Heart right ventricle (tissue), 16 donors: ENCODE measurements at places on chromosomes 7 and 10. TPM values are rescaled to one million over a fixed set of nuclear protein-coding genes. Genes with fewer than 3 reads are reported as not detected.
A peak's percentile ranks its signal among the peaks of the same experiment; 100 is the strongest.

- H3K36me3 ChIP-seq: no peaks in the 10 kb centered on the region
- H3K27ac ChIP-seq: no peak overlapping the region
- H3K4me1 ChIP-seq: no peaks in the 10 kb centered on the region
- no peaks in the 10 kb centered on the region for H3K27me3 ChIP-seq
These were observed 73.0 kb upstream of the LRRTM3 start for GRCh38 chr10:66852811-66853210.

GRCh38 chr7:155530601-155531000 lies 15.8 kb downstream of the CNPY1 start:
- H3K4me1 ChIP-seq: peaks cover 13% of the 10 kb centered on the region
- H3K4me3 ChIP-seq: no peak overlapping the region
- H3K36me3 ChIP-seq: no peaks in the 10 kb centered on the region
- peaks cover 92% of the 10 kb centered on the region for H3K27me3 ChIP-seq
- DNase-seq: no peak
- no peak overlapping the region for H3K27ac ChIP-seq

DNA sequence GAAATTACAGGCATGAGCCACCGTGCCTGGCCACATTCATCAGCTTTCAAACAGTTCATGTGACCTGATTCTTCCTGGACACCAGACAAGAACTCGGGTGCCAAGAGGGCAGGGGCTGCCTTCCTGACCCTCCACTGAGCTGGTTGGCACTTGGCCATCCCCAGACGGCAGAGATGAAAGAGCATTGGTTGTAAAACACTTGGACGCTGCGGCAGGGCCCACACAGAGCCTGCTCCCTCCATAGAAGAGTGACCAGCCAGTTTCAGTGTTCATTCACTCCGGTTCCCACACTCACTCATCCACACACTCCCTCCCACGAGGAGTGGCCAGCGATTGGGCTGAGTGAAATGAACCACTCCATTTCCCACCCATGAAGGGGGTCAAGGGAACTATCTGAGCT lies 112.3 kb downstream of the ITGB8 start:
- no peaks in the 10 kb centered on the region for H3K4me1 ChIP-seq
- no peak for DNase-seq
- no peak overlapping the region for H3K27ac ChIP-seq
- H3K36me3 ChIP-seq: no peaks in the 10 kb centered on the region
- no peak overlapping the region for H3K4me3 ChIP-seq

DNA sequence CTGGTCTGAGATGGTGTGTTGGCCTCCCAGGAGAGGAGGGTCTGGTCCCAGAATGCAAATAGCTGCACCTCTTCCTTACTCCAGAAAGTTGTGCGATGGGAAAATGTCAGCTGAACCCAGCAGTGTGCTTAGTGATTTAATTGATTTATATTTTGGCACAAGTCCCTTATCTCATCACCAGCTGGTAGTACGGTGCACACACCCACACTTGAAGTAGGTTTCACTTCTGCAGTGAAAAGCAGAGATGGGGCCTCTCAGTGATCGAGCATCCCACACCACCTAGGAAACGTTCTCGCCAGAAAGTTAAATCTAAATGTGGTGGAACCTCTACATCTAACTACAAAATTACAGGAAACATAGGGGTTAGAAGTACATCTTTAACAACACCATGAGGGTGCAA lies 80.4 kb downstream of the UBE3C start:
- no peaks in the 10 kb centered on the region for H3K27me3 ChIP-seq
- H3K4me1 ChIP-seq: no peaks in the 10 kb centered on the region
- peaks cover 97% of the 10 kb centered on the region for H3K36me3 ChIP-seq
- no peak overlapping the region for H3K4me3 ChIP-seq

DNA sequence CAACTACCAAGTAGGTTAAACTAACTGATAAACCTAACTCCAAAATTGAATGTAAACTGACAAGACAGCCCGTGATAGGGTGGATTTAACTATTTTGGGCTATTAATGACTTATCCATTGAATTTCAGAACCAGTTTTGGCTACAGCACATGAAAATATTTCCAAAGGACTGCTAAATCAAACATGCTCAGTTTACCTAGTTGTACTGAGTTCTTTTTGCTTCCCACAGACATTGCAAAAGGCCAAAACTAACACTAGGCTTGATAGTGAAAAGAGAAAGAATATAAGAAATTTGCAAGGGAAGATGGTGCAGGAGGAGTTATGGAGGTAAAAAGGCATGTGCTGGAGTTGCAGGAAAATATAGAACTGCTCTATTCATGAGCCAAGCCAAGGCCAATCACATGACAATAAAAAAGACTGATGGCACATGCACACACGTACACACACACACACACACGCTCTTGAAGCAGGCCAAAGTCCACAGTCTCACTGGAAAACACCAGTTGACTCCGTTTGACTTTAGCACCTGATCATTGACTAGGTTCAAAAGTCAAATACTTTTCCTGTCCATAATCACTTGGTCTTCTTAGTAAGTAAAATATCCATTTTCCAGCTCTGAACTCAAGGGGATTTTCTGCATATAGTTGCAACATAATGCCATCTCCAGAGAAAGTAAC lies 76.0 kb upstream of the AGBL3 start:
- no peak overlapping the region for H3K4me3 ChIP-seq
- H3K36me3 ChIP-seq: no peaks in the 10 kb centered on the region
- H3K27ac ChIP-seq: no peak overlapping the region
- H3K27me3 ChIP-seq: no peaks in the 10 kb centered on the region
- peaks cover 51% of the 10 kb centered on the region for H3K4me1 ChIP-seq

DNA sequence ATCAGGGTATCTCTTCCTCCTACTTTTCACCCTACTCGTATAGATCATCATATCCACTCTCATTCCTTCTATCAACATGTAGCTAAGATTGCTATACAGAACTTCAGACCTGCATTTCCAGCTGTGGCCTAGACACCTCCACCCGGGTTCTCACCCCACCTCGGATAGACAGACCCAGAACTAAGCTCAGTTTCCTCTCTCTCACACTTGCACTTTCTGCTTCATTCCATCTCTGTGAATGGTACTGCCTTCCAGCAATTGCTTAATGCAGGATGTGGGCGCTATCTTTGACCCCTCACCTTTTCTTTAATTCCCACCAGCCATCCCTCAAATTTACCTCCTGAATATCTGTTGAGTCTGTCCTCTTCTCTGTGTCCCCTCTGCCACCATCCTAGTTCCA lies 35.7 kb downstream of the AGK start:
- no peak for DNase-seq
- no peaks in the 10 kb centered on the region for H3K27me3 ChIP-seq
- peaks cover 31% of the 10 kb centered on the region for H3K4me1 ChIP-seq

DNA sequence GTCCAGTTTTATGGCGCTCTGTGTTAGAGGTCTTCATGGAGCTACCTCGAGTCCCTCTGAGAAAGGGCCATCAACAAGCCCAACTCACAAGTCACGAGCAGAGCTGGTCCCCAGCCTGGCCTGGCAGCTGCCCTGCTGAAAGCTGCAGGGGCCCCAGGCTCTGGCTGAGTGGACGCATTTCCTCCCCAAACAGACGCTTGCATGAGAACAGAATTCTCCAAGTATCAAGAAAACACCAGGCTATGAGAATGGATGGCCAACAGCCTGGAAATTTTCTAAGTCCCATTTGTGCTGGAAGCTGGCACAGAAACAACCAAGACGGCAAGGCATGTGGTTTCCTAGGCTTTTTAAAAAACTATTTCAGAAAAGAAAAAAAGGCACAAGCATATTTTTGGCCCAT lies 114.8 kb downstream of the FAM53B start:
- H3K36me3 ChIP-seq: no peaks in the 10 kb centered on the region
- H3K4me3 ChIP-seq: no peak overlapping the region

DNA sequence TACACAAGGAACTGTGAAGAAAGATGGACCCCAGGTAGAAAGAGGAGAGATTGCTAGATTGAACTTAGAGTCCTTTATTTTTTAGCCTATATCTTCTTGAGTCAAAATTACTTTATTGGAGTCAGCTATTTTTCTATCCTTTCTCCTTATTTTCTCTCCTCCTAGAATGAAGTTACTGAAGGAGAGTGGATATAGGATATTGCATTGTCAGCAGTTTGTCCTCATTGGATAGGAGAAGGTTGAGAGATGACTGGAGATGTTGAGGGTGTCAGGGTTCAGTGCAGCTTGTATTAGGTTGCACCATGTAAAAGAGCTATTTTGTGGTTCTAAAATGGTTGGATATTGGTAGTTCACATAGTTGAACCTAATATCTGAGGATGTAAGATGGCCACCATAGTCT lies 5.5 kb downstream of the LRMDA start:
- no peak overlapping the region for H3K4me3 ChIP-seq
- H3K27me3 ChIP-seq: no peaks in the 10 kb centered on the region
- no peak for DNase-seq
- no peaks in the 10 kb centered on the region for H3K4me1 ChIP-seq
- H3K27ac ChIP-seq: no peak overlapping the region

GRCh38 chr10:49385939-49386922 lies 9.7 kb downstream of the DRGX start:
- H3K4me1 ChIP-seq: no peaks in the 10 kb centered on the region
- no peak overlapping the region for H3K4me3 ChIP-seq
- H3K27me3 ChIP-seq: peaks cover 31% of the 10 kb centered on the region
- DNase-seq: no peak
- H3K27ac ChIP-seq: no peak overlapping the region
- no peaks in the 10 kb centered on the region for H3K36me3 ChIP-seq

GRCh38 chr10:78712147-78712546 lies 356.6 kb upstream of the ZMIZ1 start:
- no peak overlapping the region for H3K4me3 ChIP-seq
- H3K36me3 ChIP-seq: no peaks in the 10 kb centered on the region
- peak; percentile 68 for DNase-seq

DNA sequence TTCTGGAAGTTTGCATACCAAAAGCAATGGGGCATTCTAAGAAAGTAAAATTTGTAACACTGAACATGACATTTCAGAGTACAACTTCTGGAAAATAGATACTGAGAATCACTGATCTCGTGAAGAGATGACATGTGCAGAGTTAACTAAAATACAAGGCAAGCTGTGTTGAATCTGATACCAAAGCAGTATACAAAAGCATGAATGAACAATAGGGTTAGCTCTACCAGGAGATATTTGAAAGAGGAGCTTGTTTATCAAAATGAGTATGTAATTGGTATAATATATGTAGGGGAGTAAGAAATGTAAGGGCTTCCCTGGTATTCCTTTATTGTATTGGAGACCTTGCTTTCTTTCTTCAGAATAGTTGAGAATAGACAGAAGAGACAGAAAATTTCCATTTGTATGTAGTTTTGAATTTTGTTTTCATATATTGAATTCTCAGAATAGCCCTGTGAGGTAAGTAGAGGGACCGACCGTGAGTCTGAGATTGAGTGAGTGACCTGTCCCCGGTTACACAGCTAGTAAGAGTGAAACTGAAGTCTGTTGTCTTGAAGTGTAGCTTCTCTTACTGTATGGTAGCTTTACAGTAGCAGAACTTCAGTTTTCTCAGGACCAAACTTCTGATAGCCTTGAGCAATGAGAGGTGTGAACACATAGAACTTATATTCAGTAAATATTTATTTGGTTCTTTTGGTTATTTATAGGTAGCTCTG lies 5.0 kb downstream of the HBP1 start:
- DNase-seq: no peak
- H3K27me3 ChIP-seq: no peaks in the 10 kb centered on the region
- no peak overlapping the region for H3K4me3 ChIP-seq
- H3K27ac ChIP-seq: no peak overlapping the region
- no peaks in the 10 kb centered on the region for H3K36me3 ChIP-seq

DNA sequence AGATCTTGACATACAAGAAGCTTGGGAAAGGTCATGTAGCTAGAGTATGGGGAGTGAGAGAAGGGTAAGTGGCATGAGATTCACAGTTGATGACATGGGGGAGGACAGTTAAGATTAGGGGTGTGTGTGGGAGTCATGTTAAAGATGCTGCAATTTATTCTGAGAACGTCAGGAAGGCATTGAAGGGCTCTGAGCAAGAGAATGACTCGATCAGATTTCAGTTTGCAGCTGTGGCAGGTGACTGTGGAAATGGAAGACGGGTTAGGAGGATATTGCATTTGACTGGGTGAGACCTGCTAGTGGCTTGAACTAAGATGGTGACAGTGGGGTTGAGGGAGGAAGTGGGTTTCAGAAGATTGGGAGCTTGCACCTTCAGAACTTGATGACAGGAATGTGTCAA lies 5.6 kb downstream of the CDC123 start:
- H3K4me3 ChIP-seq: no peak overlapping the region
- H3K4me1 ChIP-seq: peaks cover 19% of the 10 kb centered on the region
- DNase-seq: no peak
- H3K36me3 ChIP-seq: peaks cover 81% of the 10 kb centered on the region
- no peaks in the 10 kb centered on the region for H3K27me3 ChIP-seq

- no peak for DNase-seq
- H3K4me1 ChIP-seq: peaks cover 5% of the 10 kb centered on the region
- H3K27me3 ChIP-seq: no peaks in the 10 kb centered on the region
- no peak overlapping the region for H3K4me3 ChIP-seq
- H3K27ac ChIP-seq: no peak overlapping the region
These were observed 5.1 kb upstream of the TSPAN12 start for GRCh38 chr7:120862987-120863590.

DNA sequence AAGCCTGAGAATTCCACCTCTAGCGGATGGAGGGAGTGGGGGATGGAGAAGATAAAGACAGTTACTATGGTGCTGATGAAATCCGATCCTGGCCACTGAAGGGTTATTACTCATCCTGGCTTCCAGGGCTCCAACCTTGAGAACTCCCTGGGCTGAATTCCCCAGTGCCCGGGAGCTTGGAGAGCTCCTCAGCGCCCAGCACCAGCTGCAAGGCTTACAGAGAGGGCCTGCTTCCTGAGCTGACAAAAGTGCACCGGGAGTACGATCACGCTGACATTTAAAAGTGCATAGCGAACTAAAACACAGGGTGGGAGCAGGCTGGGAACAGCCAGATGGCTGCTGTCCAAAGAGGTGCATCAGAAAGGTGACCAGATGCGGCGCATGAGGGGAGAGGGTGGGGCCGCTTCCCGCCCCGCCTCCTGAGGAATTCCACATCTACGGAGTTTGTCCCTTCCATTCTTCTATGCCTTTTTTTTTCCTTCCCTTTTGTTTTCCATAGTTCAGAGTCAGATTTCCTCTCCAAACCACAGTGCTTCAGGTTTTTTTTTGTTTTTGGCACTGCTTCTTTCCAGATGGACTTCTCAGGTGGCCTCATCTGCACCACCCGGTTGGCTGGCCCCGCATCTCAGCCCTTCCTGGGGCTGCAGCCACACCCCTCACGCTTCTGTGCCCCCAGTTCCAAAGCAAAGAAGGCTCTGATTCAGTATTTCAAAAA lies 62.4 kb upstream of the MKRN1 start:
- H3K4me3 ChIP-seq: peak overlapping the region; percentile 3
- DNase-seq: peak; percentile 66
- H3K27ac ChIP-seq: peak overlapping the region; percentile 49

Gene WNT8B
- total RNA-seq: not detected

- H3K4me1 ChIP-seq: no peaks in the 10 kb centered on the region
- no peaks in the 10 kb centered on the region for H3K27me3 ChIP-seq
- no peak for DNase-seq
- no peaks in the 10 kb centered on the region for H3K36me3 ChIP-seq
- no peak overlapping the region for H3K4me3 ChIP-seq
These were observed 1042.9 kb downstream of the GATA3 start for GRCh38 chr10:9097206-9097990.
